OCI-LY7 (cell line): ENCODE measurements at places on chromosomes 2 and 18. TPM values are rescaled to one million over a fixed set of nuclear protein-coding genes. Genes with fewer than 3 reads are reported as not detected.

DNA sequence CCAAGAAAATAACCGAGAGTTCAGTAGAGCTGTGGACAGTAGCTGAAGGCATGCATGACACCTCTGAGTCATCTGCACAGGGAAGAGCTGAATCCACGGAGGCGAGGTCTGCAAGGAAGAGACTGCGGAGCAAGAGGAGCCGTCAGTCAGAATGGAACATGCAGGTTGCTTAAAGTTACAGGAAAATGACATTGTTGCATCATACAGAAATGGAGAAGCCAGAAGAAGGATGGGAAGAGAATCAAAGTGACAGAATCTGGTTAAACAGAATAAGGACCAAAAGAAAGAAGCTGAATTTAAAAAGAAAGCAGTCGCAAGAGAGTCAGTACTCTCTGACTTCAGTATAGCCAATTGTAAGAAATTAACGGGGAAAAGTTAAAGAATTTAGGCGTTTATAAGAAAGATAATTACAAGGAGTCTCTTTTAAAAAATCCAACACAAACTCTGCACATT, 533.8 kb downstream of the ADCYAP1 start:
- DNase-seq: no peak

- no peak for DNase-seq
Observed at GRCh38 chr2:98901291-98901690, 34.7 kb downstream of the CRACDL start.

- no peak for DNase-seq
Observed at GRCh38 chr2:172849519-172850217, 114.0 kb downstream of the RAPGEF4 start.

GRCh38 chr2:62196278-62196901, 475 bp downstream of the B3GNT2 start:
- peak; percentile 71 for DNase-seq

GRCh38 chr18:61093965-61094364, 239.3 kb upstream of the CDH20 start:
- DNase-seq: no peak

- no peak for DNase-seq
Observed at GRCh38 chr2:43051338-43051737, 175.1 kb downstream of the ZFP36L2 start.

DNA sequence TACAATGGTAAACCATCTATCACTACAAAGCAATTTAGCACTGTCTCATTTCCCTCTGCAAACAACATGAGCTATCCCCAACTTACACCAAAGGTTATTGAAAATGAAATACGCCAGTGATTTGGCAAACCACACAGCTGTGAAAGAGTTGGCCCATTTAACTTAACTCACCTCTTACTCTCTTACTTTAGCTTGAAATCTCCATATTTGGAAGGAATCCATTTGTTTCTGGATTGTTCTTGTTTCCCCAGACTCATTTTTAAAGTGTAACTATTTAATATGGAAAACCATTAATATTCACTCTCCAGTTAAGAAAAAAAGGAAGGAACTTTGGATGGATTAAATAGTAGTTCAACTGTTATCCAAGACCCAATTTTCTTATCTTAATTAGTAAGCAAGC, 93.7 kb upstream of the TRIB2 start:
- DNase-seq: no peak

NYAP2 gene
- total RNA-seq: not detected in 2 replicates
